ENCODE measurements at places on chromosomes 6 and 20.

GRCh38 chr6:35674594-35674993, 14.1 kb downstream of the FKBP5 start:
- peaks cover 3% of the 10 kb centered on the region for H3K36me3 ChIP-seq
- no peaks in the 10 kb centered on the region for H3K27me3 ChIP-seq
- H3K4me3 ChIP-seq: no peak overlapping the region
- peaks cover 3% of the 10 kb centered on the region for H3K4me1 ChIP-seq

GRCh38 chr6:98924647-98925046, 23.1 kb downstream of the FBXL4 start:
- H3K36me3 ChIP-seq: no peaks in the 10 kb centered on the region
- H3K27me3 ChIP-seq: no peaks in the 10 kb centered on the region
- DNase-seq: peak; percentile 60
- H3K4me3 ChIP-seq: no peak overlapping the region

GRCh38 chr6:144343701-144344428, 58.7 kb downstream of the UTRN start:
- H3K4me1 ChIP-seq: peaks cover 94% of the 10 kb centered on the region
- H3K27ac ChIP-seq: peak overlapping the region; percentile 66
- H3K36me3 ChIP-seq: no peaks in the 10 kb centered on the region
- peak overlapping the region; percentile 48 for H3K4me3 ChIP-seq
- no peaks in the 10 kb centered on the region for H3K27me3 ChIP-seq
- no peak for DNase-seq

GRCh38 chr6:111274593-111275217, 187.4 kb downstream of the SLC16A10 start:
- H3K36me3 ChIP-seq: no peaks in the 10 kb centered on the region
- no peak overlapping the region for H3K27ac ChIP-seq
- no peaks in the 10 kb centered on the region for H3K4me1 ChIP-seq

DNA sequence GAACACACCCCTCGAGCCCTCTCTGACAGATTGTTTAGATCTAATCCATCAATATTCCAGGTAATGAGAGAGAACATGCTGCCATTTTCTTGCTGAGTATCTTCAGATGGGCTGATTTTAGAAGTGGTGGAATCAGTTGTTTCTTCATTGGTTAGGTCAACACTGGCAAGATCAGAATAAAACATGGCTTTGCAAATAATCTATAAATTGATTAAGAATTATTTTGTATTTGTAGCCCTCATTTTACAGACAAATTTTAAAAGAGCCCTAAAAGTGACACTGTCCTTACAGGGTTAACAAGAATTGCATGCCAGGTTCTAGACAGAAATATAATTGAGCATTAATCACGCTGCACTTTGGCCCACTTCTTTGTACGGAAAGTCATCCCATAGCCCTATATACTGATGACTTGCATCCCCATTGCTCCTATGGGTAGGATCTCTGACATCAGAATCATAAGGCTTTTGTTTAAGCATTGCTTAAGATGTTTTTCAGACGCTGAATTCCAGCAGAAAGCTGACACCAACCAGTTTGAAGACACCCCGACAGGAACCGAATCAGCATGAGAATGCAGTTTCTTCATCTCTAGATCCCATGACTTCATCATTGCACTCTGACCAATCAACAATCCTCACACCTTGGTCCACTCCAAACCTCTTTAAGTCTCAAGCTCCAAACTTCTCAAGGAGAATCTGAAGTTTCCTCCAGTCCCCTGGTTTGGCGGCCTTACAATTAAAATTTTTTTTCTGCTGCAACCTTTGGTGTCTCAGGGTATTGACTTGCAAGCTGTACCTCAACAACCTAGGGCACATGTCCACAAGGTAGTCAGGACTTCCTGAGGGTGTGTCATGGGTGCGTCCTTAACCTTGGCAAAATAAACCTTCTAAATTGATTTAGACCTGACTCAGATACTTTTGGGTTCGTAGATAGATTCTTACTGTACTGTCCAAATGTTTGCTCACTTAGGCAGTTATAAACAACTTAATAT, 7.8 kb downstream of the TDP2 start:
- H3K27ac ChIP-seq: no peak overlapping the region
- H3K4me3 ChIP-seq: no peak overlapping the region
- no peak for DNase-seq
- H3K36me3 ChIP-seq: peaks cover 4% of the 10 kb centered on the region
- H3K4me1 ChIP-seq: no peaks in the 10 kb centered on the region

DNA sequence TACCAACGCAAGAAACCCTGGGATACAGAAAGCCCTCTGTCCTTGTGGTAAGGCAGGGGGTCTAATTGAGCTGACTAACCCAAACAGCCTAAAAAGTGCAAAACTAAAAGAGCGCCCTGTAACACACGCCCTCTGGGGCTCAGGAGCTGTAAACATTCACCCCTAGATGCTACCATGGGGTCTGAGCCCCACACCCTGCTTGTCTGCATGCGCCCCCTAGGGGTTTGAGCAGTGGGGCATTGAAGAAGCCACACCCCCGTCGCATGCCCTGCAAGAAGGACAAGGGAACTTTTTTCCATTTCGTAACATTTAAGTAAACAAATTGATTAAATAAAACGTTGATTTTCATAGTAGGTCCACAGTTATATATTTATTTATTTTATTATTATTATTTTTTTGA, 616.9 kb upstream of the MAN1A1 start:
- H3K4me3 ChIP-seq: no peak overlapping the region
- no peaks in the 10 kb centered on the region for H3K36me3 ChIP-seq
- H3K27ac ChIP-seq: no peak overlapping the region
- H3K27me3 ChIP-seq: no peaks in the 10 kb centered on the region

GRCh38 chr20:4713401-4713800, 8.3 kb upstream of the PRND start:
- no peak overlapping the region for H3K27ac ChIP-seq
- no peaks in the 10 kb centered on the region for H3K4me1 ChIP-seq
- H3K4me3 ChIP-seq: no peak overlapping the region
- DNase-seq: no peak
- no peaks in the 10 kb centered on the region for H3K27me3 ChIP-seq

- no peak for DNase-seq
- H3K27me3 ChIP-seq: no peaks in the 10 kb centered on the region
- H3K4me3 ChIP-seq: no peak overlapping the region
- no peaks in the 10 kb centered on the region for H3K4me1 ChIP-seq
Measured at GRCh38 chr6:10369896-10370295, 45.0 kb downstream of the TFAP2A start.

GRCh38 chr20:348972-349841, 2.3 kb downstream of the NRSN2 start:
- H3K27me3 ChIP-seq: no peaks in the 10 kb centered on the region
- H3K4me3 ChIP-seq: no peak overlapping the region
- H3K4me1 ChIP-seq: peaks cover 5% of the 10 kb centered on the region
- peaks cover 28% of the 10 kb centered on the region for H3K36me3 ChIP-seq

- H3K4me1 ChIP-seq: no peaks in the 10 kb centered on the region
- no peak for DNase-seq
- no peaks in the 10 kb centered on the region for H3K36me3 ChIP-seq
- H3K27me3 ChIP-seq: no peaks in the 10 kb centered on the region
- H3K27ac ChIP-seq: no peak overlapping the region
- H3K4me3 ChIP-seq: no peak overlapping the region
Measured at GRCh38 chr20:18943542-18943941, 130.0 kb downstream of the SCP2D1 start.

DNA sequence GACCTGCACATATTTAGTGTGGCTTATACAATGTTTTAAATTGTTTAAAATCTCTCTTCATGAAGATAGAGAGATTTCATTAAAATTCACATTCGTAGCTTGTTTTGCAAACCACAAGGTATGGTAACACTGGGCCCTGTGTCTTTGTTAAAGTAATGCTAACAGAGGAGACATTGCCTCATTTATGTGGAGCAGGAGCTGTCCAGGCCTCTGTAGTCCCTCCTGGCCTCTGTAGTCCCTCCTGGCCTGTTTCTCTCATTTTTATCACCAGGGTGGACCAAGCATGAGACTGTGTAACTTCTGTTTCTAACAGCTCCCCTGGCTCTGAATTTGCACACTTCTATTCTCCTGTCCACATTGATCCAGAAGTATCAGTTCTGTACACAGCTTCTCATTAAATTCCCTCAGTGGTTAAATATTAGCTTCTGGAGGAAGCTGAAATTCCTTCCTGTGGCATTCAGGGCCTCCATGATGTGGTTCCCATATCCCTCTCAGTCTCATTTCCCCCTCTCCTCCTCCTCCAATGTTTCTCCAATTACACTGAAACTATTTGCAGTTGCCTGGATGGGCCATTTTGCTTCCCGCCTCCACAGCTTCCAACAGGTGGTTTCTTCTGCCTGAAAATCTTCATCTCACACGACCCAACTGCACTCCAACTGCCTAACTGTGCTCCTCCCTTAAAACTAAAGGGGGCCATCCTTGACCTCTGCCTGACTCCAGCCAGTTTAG, 340.4 kb downstream of the SYNE1 start:
- DNase-seq: no peak
- no peak overlapping the region for H3K4me3 ChIP-seq
- H3K27me3 ChIP-seq: no peaks in the 10 kb centered on the region
- H3K27ac ChIP-seq: no peak overlapping the region

Measured in heart left ventricle (tissue), 16 donors.